ENCODE measurements at places on chromosomes 1 and 21.

DNA sequence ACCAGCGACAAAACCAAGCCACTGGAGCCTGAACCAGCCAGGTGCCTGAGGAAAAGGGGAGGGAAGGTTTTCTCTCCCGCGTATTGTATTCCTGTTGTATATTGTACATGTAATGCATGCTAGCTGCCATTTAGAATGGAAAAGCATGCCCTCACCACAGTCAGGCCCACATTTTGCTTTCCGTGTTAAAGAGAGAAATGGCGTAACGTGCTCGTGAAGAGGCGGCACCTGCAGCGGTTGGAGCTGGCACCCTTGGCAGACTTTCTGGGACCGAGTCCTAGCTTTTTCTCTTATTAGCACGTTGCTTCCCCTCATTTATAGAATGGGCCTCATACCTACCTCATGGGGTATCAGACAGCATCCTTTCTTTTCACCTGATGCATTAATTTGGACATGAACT lies 135.3 kb upstream of the IRF2BP2 start:
- DNase-seq, result no peak

DNA sequence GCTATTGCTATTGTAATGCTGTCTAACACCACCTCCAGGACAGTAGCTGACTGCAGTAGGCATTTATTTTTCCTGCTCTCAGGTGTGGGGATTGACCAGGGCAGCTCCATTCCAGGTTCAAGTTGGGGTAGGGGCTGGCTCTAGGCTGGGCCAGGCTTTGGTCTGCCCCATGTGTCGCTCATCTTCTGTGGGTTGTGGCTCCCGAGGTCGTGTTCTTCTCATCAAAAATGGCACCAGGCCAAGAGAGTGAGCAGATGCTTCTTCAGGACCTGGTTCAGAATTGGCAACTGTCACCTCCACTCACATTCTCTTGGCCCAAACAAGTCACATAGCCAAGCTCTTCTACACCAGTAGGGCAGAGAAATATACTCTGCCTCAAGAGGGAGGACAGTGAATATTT lies 133.7 kb downstream of the PTPRU start:
- no peak for DNase-seq

- no peak for DNase-seq
Observed at GRCh38 chr1:38046884-38047602, 450 bp upstream of the POU3F1 start.

GRCh38 chr1:216700779-216701178 lies 22.4 kb downstream of the ESRRG start:
- no peak for DNase-seq

- peak; percentile 76 for DNase-seq
Observed at GRCh38 chr21:25107708-25108107, 499.6 kb downstream of the MRPL39 start.

DNA sequence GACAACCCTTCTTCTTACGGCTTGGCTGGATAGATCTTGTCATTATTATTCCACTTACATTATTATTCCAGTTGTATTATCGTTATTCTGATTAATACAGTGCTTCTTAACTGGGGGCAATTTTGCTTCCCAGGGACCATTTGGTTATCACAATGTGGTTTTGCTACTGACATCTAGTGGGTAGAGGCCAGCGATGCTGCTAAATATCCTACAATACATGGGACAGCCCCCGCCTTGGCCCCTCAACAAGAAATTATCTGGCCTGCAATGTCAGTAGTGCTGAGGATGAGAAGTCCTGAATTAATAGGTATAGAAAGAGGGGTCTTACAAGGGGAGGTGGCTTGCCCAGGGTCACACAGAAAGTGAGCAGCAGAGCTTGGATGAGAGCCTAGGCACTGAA lies 105.6 kb downstream of the PTPRU start:
- DNase-seq, result no peak

- DNase-seq, result no peak
Observed at GRCh38 chr1:169451218-169451824, 24.0 kb upstream of the CCDC181 start.
